ENCODE measurements at places on chromosomes 3 and 15.

DNA sequence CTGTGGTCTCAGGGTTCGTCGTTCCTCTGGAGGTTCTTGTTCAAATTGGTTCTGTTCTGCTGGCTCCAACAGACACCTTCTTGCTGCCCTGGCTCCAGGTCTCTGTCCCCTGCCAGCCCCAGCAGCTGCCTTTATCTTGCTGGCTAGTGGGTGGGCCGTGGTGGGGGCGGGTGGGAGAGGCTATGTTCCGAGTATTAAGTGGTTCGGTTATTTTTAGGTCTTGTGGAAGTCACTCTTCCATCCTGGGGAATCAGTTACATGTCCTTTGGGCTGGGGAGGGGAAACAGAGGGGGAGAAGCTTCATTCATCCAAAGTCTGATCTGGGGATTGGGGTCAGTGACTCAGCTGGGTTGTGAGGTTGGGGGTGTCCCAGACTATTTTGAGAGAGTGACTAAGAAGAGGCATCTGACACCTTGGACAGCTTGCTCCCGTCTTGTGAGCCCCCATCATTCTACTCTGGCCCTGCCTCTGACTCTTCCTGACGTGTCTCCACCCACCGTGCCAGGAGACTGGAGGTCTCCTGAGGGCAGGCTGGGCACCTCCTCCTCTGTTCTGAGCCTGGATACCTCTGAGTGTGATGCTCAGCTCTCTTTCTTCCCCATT lies at the start of gene XIRP1:
TSS of gene XIRP1 (minus strand) at position 106 of the 603 bp plus-strand sequence. CDS start 3,150 bp downstream, outside the sequence.
- DNase-seq, result no peak

GRCh38 chr3:187852842-187853730 lies 107.8 kb upstream of the BCL6 start:
- no peak for DNase-seq

- no peak for DNase-seq
Measured at GRCh38 chr3:51802106-51802703, 23.2 kb upstream of the IQCF6 start.

- DNase-seq, result no peak
Measured at GRCh38 chr15:58773024-58773423, 1.9 kb downstream of the MINDY2 start.

- no peak for DNase-seq
Measured at GRCh38 chr3:164418414-164418813, 659.9 kb downstream of the SI start.

DNA sequence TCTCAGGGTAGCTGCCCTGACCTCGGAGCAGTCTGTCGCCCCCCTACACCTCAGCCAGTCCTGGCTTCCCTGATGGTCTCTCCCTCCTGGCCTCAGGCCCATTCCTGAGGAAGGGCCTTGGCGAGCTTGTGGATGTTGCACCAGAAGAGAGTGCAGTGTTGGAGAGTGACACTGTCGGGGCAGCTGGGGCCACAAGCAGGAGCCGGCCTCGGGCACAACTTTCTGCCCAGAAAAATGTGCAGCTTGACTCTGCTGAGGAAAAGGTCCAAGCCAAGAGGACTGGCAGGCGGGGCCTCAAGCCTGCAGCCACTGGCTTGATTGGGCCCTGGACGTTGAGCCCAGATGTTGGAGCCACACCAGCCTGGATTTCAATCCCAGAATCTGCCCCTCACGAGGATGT lies 12.8 kb downstream of the HEMK1 start:
- no peak for DNase-seq

GRCh38 chr3:185728630-185729336 lies 96.1 kb downstream of the IGF2BP2 start:
- DNase-seq, result no peak

DNA sequence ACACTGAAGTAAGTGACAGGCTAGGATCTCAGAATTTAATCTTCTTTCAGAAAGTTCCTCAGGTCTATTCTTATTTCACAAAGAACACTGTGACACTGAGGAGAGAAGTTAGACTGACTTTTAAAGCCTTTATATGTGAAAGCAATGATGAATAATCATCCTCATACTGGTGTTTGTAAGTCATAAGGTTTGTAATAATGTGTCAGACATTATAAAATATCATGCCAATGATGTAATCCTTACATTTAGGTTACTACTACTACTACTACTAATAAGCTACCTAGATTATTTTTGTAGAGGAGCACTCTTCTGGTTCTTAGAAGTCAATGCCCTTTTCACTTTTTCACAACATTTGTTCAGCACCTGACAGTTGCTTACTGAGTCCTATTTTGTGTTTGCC lies 33.4 kb downstream of the FANCD2OS start:
- no peak for DNase-seq

- no peak for DNase-seq
Measured at GRCh38 chr15:99986297-99987118, 253.3 kb upstream of the LYSMD4 start.

- no peak for DNase-seq
Measured at GRCh38 chr3:26252001-26252400, 370.6 kb upstream of the LRRC3B start.

DNA sequence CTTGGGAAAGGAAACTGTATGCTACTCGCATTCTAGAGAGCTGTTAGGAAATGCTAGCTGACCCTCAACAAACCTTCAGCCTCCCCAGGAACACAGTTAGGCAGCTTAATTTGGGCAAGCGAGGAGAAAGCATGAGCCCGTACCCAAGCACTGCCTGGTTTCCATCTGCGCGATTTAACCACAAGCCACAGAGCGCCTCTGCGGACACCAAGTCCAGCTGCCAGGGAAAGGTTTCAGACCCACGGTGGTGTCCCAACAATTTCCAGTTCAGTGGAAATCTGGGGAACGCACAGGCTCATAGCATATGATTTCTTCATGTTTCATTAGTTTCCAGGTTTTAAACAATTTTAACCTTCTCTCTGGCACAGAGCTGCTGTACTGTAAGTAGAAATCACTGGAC lies 617.6 kb downstream of the FHIT start:
- DNase-seq, result no peak

- no peak for DNase-seq
Measured at GRCh38 chr15:101533371-101534140, 44.0 kb upstream of the PCSK6 start.

- no peak for DNase-seq
Measured at GRCh38 chr3:100982710-100983109, 10.5 kb downstream of the ABI3BP start.

- no peak for DNase-seq
Measured at GRCh38 chr3:129608087-129608935, 1.8 kb upstream of the PLXND1 start.

GRCh38 chr3:31836131-31837075 lies 144.7 kb downstream of the OSBPL10 start:
- DNase-seq, result no peak

DNA sequence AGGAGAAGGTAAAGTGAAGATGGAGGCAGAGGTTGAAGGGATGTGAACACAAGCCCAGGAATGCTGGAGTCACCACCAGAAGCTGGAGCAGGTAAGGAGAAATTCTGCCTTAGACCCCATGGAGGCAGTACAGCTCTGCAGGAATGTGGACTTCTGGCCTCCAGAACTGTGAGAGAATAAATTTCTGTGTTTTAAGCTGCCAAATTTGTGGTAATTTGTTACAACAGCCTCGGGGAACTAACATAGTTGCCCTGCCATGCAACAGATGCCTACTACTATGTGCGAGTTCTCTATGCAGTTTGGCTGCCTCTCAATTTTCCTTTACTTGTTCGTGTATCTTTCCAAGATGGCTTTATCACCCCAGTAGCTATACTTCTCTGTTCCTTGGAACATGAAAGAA lies 394.1 kb downstream of the TUSC7 start:
- DNase-seq, result no peak

GRCh38 chr3:40827226-40827625 lies 302.5 kb downstream of the ZNF621 start:
- DNase-seq, result no peak

DNA sequence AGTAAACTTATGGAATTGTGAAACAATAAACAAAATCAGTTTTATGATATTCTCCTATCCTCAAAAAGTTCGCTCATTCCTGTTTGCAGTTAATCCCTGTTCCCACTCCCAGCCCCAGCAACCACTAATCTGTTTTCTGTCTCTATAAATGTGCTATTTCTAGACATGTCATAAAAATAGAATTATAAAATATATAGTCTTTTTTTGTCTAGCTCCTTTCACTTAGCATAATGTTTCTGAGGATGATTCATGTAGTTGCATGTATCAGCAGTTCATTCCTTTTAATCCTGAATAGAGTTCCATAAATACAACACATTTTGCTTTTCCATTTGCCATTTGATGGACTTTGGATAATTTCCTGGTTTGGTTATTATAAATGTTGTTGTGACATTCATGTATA lies 140.0 kb downstream of the KCNAB1 start:
- no peak for DNase-seq

GRCh38 chr3:159859424-159859823 lies 129.2 kb upstream of the IL12A start:
- no peak for DNase-seq

- DNase-seq, result no peak
Measured at GRCh38 chr3:31166249-31166885, 271.9 kb upstream of the GADL1 start.

DNA sequence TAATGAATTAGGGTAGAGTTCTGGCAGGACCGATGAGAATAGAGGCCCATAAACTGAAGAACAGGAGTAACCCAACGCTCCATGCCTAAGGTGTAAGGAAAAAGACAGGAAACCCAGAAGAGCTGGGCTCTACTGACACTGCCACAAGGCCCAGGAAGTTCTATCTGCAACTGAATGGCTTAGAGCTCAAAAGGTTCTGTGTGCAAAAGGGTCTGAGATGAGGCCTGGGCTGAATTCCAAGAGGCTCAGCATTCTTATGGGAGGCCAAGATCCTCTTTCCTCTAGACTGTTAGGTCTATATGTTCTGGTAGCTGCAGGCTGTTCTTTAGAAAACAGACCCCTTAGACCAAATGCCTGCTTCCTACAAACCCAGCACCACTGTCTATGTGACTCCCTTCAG lies 30.5 kb upstream of the PRSS50 start:
- no peak for DNase-seq

DNA sequence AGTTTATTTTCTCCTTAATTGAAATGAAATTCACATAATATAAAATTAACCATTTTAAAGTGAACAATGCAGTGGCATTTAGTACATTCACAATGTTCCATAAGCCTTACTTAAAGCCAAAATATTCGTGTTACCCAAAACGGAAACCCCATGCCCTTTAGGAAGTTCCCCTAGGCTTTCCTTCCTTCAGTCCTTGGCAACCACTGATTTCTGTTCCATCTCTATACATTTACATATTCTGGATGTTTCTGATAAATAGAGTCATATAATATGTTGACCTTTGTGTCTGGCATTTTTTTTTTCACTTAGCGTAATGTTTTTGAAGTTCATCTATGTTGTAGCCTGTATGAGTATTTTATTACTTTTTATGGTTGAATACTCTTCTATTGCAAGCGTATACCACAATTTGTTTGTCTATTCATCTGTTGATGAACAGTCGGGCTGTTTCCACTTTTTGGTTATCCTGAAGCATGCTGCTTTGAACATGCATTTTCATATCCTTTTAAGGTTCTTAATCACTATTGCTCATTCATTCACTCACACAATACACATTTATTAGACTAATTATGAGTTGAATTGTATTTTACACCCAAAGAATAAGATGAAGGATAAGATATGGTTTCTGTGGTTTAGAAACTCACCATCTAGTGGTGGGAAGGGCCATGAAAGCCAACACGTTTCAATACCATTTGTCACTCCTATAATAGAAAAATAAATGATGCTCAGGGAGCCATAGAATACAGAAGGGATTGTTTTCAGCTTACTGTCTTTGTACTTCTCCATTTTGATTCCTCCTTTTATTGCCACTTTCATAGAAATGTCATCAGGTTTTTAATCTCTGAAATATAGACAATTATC lies 408.2 kb upstream of the CBLB start:
- no peak for DNase-seq

DNA sequence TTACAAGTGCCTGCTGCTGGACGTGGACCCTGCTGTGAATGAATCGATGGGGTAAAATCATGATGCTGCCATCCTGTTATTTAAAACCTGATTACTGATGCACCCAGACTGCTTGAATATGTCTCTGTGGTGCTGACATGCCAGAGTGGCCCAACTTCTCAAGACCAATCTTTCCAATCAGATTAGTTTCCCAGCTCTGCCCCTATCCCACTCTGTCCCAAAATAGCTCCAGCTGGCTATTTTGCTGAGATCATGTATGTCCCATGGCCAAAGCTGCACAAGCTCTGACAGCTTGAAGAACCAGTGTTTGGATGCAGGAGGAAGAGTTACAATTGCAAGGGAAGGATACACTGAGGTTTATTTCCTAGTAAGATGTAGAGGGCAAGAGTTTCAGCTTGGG lies 153.6 kb downstream of the TMEM108 start:
- DNase-seq, result no peak

DNA sequence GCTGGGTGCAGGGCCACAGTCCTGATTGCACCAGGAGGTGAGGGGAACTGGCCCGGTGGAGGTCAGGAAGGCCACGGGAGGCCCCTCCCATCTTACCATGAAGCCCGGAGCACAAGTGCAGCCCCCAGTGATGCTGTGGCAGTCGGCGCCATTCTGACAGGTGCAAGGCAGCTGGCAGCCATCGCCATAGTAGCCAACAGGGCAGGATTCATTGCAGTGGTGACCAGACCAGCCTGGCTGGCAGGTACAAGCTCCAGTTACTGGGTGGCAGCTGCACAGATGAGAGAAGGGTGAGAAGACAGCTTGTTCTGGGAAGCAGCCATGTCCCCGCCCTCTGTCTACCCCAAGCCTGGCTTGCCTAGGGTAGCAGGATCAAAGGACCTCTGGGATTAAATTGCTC lies 88.2 kb downstream of the RAB11A start:
- DNase-seq, result no peak

DNA sequence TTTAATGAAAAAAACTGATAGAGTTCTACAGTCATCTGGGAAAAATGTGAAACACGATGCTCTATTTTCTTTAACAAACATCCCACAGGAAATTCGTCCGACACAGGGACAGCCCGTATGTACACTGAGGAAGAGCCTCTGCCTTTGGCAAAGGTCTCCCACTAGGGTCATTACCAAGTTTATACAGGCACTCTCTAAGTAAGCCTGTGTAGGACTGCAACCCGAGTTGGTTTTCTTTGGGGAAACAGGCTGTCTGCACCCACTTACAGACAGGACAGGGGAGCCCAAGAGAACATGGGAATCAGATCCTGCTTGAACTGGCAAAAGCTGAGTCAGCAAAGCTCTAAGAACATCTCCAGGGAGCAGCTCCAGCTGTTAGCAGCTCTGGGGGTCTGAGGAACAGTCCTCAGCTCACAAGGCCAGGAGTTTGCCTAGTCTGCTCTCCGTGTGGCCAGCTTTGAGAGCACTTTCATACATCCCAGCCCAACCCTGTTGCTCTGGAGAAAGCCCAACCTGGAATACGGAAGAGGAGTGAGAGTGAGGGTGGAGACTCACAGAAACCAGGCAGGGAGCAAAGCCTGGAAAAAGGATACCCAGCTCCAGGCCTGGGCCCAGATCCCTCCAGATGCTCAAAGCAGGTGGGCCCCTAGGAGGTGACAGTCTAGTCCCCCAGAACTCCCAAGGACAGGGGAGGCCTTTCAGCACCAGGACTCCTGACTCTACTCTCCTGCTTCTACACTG lies 1.9 kb downstream of the TBC1D2B start:
- no peak for DNase-seq

GRCh38 chr15:20353966-20354883 lies 187.4 kb downstream of the GOLGA6L6 start:
- DNase-seq, result no peak

GRCh38 chr3:142892714-142893113 lies 3.8 kb upstream of the PCOLCE2 start:
- no peak for DNase-seq
